Activated T-cell treated with anti-CD3 and anti-CD28 coated beads, Interleukin-2, amount 50 U/mL, for 48 hours (primary cell): ENCODE measurements at places on chromosomes 1 and 21.

GRCh38 chr1:118983558-118984041, 4.5 kb downstream of the TBX15 start:
- DNase-seq, result no peak

- no peak for DNase-seq
These were observed 57.0 kb downstream of the CAMTA1 start for GRCh38 chr1:6842301-6842700.

GRCh38 chr1:178939338-178940067, 68.6 kb upstream of the ANGPTL1 start:
- DNase-seq, result no peak

- DNase-seq, result no peak
These were observed 24.3 kb downstream of the RAP1GAP start for GRCh38 chr1:21644906-21645305.

- DNase-seq, result no peak
These were observed 312.3 kb downstream of the KCNH1 start for GRCh38 chr1:210821615-210822014.

- no peak for DNase-seq
These were observed 45.8 kb downstream of the MIGA1 start for GRCh38 chr1:77825131-77825709.

GRCh38 chr1:209249785-209250440, 333.6 kb upstream of the CAMK1G start:
- no peak for DNase-seq

DNA sequence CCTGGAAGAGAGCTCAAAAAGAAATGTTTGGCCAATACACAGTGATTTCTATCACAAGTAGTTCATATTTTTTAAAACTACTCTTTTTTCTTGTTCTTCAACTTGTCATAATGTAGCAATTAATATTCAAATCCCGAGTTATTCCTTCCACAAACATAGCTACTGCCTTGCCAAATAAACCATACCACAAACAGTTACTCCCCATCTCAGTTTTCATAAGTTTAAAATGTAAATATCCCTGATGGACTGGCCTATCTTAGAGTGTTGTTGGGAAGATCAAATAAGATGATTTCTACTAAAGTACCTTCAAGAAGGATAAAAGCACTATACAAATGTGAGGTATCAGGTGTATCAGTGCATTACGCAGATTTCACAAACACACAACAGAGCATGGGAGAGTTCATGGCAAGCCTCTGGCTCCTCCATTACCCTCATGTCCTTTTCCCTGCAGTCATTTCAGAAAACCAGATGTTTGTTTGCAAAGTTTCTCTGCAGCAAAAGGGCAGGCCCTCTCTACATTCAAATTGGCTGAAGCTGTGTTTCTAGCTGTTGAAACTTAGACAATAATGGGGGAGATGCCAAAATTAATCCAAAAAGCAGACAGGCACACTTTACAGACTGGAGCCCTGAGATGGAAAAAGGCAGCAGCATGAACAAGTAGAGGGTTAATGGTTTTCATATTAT, 16.1 kb downstream of the WLS start:
- DNase-seq, result no peak

DNA sequence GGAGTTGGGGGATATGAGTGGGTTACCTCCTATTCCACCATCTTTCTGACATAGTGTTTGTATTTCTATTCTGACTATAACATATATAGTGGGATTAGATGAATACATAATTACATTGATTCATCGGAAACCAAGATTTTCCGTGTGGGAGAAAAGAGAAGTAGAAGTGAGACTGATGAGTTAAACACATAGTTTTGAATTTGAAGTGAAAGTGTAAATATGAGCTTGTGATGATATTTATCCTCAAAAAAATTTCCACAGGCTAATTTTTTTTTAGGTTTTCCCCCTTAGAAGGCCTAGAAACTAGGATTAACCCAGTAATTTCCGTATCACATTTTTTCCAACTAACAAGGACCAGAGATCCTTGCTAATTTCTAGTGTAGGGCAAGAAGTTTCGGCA, 6.9 kb downstream of the CD1B start:
- no peak for DNase-seq

DNA sequence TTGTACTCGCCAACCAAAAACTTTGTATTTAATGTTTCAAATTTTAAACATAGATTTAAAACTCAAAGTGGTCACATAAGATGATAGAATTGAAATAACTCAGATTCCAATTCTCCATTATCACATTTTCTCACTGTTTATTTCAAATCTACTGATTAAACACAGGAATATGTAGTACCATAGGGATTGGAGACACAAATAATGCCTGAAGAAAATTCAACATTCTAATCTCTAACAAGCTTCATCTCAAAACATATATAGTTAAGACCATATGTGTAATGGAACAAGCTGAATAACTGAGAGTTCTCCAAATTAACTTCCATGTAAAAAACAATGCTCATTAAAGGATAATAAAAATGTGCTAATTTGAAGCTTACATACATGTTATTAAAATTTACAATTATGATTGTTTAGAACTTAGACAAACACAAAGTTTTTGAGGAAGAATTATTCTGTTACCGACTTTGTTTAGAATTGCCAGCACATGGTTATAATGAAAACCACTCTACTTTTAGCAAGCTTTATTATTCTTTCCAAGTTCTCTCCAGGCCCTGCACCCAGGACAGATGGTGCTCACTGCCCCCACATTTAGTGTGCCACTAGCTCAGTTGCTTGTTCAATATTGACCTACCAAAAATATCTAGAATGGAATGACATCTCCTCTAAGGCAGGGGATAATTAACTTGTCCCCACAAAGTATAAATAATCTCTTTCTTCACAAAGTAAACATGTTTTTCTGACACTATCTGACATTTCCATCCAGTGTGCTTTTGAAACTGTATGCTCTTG, 467.2 kb downstream of the TTLL7 start:
- DNase-seq, result no peak

DNA sequence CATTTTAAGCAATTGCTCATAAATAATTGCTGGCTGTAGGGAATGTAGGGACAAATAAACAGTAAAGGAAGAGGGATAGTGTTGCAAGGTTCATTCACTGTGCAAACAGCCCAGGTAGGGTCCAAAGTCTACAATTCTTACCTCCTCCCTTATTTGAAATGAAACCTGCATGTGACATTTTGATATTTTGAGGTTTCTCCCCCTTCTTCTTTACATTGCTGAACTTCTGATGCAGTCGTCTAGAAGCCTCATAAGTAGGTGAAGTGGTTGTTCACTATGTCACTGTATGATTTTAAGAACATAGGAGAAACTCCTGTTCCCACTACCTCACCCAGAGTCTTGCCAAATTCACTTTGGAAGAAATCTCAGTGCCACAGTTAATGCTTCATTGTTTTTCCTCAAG, 16.1 kb downstream of the F5 start:
- DNase-seq, result no peak

- no peak for DNase-seq
These were observed 30.7 kb downstream of the NTPCR start for GRCh38 chr1:232980986-232981560.

DNA sequence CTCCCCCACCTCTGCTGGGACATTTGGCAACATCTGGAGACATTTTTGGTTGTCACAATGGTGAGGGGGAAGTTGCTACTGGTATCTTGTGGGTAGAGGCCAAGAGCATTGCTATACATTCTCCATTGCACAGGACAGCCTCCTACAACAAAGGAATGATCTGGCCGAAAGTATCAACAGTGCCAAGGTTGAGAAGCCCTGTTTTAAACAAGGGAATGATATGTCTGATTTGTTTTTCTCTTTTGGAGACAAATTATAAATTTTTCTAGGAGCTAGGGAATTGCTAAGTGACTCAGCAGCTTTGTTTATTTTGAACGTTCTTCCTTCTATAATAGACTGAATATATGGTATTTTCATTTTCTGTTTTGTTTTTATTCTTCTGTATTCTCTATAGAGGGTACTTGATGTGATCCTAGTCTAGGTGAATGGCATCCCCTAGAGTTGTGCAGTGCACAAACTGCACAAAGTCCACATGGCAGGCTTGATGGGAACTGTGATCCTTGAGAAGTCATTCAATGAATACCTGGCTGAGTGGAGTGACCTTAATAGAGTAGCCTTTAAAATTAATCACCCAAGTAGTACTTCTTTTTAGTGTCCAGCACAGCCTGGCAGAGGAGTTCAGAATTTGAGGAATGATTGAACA, 288.6 kb upstream of the USP24 start:
- DNase-seq, result no peak

DNA sequence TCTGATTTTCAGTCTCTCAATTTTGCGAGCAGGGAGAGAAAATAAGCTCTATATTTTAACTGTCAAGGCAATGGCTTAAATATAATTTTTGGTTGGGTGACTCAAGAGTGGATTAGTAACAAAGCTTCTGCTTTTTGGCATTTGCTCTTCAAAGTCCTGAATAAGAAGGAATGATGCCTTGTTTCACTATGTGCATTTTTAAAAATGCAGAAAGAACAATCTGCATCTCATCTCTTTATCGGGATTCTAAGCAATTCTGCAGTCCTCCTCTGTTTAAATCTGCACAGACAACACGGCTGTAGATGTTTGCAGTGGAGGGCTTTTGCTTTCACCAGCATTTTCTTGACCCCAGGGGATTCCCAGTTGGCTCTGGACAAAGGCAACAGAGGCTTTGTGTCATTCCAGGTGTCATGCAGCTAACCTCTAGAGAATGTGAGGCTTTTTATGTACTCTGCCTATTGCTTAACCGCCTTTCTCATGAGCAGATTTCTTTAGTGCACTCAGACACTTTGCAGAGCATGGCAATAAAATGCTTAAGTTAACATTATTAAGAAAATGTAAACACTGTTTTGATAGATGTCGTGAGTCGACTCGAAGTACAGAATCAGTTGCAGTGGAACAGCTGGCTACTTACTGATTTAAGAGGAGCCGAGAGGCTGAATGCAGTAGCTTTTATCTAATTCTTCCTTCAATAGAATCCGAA, 783.2 kb upstream of the NEGR1 start:
- DNase-seq, result no peak

GRCh38 chr1:26274801-26275425, 5.0 kb upstream of the SH3BGRL3 start:
- peak; percentile 42 for DNase-seq

DNA sequence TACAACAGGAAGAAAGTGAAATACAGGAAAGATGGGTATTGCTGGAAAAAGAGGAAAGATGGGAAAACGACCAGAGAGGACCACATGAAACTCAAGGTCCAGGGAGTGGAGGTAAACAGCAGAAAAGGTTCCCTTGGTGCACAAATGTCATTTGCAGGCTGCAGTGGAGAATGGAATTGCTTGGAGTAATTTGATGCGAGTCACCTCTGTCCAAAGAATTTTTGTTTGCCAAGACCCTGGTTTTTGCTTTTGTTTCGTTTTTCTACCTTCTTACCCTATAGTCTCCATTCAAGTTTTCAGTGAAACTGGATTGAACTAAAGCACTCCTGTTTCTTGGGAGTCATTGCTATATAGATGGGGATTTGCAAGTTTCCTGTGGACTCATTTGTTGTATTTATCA, 464.3 kb downstream of the CAMTA1 start:
- no peak for DNase-seq

DNA sequence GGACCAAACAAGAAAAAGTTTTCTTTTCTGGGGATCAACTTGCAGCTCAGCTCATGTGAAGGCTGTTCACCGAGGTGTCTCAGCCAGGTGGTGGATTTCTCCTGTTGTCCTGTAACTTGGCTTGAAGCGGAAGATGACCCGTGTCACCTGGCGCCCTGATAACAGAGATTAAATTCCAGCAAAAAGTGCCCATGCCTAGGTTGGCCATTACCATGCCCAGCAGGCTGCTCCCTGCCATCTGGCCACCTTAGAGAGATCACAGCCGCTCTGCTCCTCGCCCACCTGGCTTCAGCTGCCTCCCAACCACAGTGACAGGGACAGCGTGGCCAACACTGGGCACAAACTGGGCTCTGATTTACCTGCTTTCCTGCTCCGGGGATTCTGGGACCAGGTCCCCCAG, 149.5 kb downstream of the ZBTB18 start:
- no peak for DNase-seq

DNA sequence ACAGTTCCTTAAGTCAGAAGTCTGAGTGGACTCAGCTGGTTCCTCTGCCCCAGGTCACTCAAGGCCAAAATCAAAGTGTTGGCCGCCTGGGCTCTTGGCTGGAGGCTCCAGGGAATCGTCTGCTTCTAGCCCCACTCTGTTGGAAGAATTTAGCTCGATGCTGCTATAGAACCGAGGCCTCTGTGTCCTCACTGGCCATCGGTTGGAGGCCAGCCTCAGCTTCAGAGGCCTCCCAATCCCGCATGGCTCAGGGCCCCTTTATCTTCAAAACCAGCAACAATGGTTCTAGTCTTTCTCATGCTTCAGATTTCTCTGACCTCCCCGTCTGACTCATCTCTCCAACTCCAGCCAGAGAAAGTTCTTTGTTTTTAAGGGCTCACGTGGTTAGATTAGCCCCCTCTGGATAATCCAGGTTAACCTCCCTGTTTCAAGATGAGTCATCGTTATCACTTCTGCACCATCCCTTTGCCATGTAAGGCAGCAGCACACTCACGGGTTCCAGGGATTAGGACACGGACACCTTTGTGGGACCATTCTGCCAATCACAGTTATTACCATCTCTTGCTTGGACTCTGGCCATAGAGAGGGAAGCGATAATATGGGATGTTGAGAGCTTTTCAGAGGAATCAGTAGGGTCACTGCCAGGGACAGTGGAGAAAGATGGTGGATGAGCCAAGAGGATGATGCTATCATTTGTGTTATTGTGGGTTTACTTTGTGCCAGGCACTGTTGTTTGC, 13.6 kb downstream of the FHAD1 start:
- no peak for DNase-seq

- DNase-seq, result no peak
These were observed 21.2 kb downstream of the CEP170 start for GRCh38 chr1:243233908-243234307.

- DNase-seq, result peak; percentile 94
These were observed at the start of gene EPS15 for GRCh38 chr1:51519048-51519864. TSS of gene EPS15 (minus strand) at chr1:51519266. CDS start at chr1:51519231, 35 bp downstream.

GRCh38 chr1:230424391-230425251, 1.5 kb downstream of the PGBD5 start:
- peak; percentile 22 for DNase-seq

- DNase-seq, result no peak
These were observed 4.6 kb downstream of the GSTM5 start for GRCh38 chr1:109716570-109717090.

DNA sequence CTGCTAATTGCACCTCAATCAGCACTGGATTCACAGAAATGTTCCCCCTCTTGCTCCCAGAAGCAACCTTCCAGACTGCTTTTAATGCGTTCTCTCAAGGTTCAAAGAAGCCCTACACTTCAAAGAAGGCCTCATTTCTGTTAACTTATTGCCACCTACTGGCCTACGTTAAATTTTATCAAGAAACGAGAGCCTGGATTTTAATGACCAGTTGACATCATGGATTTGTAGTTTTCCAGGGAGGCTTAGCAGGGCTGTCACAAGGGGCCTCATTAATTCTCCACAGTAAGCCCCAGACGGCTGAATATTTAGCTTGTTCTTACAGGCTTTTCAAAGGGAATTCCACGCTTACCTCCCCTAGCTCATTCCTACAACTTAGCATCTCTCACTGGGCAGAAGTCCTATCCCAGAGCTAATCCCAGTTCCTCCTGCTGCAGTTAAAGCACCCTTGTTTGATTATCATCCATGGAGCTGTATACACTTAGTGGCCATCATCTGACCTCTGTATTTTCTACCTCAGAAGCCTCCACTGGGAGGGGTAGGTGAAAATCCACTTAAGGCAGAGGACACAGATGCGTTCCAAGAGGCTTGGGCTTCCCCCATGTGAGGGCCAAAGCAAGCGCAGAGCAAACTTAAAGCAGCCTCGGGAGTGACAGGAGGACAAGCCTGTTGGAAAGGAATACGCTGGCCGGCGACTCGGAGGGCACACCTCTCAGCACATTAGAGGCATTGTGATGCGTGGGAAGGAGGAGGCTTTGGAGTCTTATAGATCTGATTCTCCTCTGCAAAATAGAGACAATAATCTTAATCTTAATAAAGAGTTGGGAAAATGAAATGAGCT, 32.2 kb upstream of the CYP4X1 start:
- no peak for DNase-seq
